Activated CD4-positive, alpha-beta T cell treated with anti-CD3 and anti-CD28 coated beads, Interleukin-2, amount 10 ng/mL, durations not matched to agents 7 days and 5 days (primary cell): ENCODE measurements at places on chromosomes 7 and 10. TPM values are rescaled to one million over a fixed set of nuclear protein-coding genes. Genes with fewer than 3 reads are reported as not detected.

GRCh38 chr10:35502692-35503091 is 102.4 kb upstream of the GJD4 start:
- DNase-seq = no peak
- no peak overlapping the region for H3K27ac ChIP-seq
- H3K4me3 ChIP-seq = no peak overlapping the region
- H3K4me1 ChIP-seq = peaks cover 11% of the 10 kb centered on the region

DNA sequence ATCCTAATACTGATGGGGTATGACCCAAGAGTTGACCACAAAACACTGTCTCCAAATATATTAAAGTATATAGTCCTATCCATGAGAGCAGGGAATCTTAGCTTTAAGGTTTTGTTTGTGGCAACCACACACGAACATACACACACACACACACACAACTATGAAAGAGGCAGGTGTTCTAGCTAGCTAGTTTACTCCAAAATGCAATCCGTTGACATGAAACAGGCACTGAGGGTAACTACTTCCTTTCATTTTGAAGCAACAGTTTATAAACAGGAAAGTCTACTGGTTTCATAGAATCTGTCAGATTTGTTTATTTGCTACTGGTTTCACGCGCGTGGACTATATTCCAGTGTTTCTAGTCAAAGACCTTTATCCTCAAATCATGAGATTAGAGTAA is 14.8 kb downstream of the HTR5A start:
- DNase-seq = no peak
- H3K36me3 ChIP-seq = no peaks in the 10 kb centered on the region
- peaks cover 1% of the 10 kb centered on the region for H3K4me1 ChIP-seq
- no peak overlapping the region for H3K4me3 ChIP-seq
- no peak overlapping the region for H3K27ac ChIP-seq

DNA sequence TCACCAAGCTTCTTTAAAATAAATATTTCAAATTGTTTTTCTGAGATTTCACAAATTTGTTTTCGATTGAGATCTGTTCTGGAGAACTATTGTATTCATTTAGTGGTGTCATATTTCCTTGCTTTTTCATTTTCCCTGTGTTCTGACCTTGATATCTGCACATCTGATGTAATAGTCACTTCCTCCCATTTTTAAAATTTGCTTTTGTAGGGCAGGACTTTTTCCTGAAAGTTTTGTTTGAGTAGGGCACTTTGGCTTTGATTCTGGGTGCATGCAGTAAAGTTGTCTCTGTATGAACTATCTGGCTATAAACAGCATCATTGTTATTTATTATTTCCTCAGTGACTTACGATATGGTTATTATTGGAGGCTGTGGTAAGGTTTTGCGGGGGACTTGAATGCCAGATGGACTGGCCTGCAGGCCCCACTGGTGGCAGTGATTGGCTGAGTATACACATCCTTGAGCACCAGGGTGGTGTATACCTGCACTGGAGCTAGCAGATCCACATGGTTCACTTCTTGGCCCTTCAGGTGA is 83.6 kb downstream of the CSTF2T start:
- peaks cover 1% of the 10 kb centered on the region for H3K4me1 ChIP-seq

- no peak overlapping the region for H3K27ac ChIP-seq
- no peak for DNase-seq
Observed at GRCh38 chr7:28163949-28164348, 16.6 kb downstream of the JAZF1 start.

- H3K27me3 ChIP-seq = no peaks in the 10 kb centered on the region
- peaks cover 64% of the 10 kb centered on the region for H3K36me3 ChIP-seq
- peaks cover 73% of the 10 kb centered on the region for H3K4me1 ChIP-seq
Observed at GRCh38 chr7:100432621-100433275, 3.1 kb downstream of the MEPCE start.

DNA sequence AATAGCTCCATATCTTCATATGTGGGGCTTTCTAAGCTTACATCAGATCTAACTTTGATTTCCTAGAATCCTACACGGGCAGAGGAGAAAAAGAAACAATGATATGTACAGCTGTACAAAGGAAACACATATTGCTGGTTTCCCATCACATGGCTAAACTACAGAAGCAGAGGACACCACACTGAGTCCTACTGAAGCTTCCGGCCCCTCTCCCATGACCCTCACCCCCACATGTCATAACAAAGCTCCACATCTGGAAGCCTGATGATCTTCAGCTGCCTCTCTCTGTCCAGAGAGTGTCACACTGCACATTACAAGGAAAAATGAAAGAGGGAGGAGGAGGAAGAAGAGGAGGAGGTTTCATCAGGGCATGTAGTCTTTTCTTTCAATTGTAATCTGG is 14.0 kb downstream of the SLC16A12 start:
- DNase-seq = no peak
- no peak overlapping the region for H3K4me3 ChIP-seq
- no peaks in the 10 kb centered on the region for H3K36me3 ChIP-seq
- no peaks in the 10 kb centered on the region for H3K4me1 ChIP-seq
- peaks cover 14% of the 10 kb centered on the region for H3K27me3 ChIP-seq
- no peak overlapping the region for H3K27ac ChIP-seq

DNA sequence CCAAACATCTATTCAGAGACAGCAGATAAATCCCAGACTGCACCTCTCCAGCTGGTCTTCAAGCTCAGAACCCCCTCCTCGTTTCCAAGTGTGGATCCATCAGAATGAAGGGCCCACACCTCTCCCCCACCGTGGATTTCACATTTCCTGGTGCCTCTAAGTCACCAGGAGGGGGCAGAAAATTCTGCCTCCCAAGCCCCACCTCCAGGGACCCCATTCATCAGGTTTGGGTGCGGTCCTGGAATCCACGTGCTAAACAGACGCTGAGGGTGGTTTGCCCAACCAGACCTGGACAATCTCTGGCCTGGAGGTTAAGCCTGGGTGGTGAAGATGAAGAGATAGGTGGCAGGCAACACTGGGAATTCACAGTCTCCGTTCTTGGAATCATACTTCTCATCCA is 92.4 kb downstream of the WDR11 start:
- peaks cover 5% of the 10 kb centered on the region for H3K27me3 ChIP-seq
- peaks cover 10% of the 10 kb centered on the region for H3K4me1 ChIP-seq
- H3K36me3 ChIP-seq = no peaks in the 10 kb centered on the region
- no peak overlapping the region for H3K27ac ChIP-seq

DNA sequence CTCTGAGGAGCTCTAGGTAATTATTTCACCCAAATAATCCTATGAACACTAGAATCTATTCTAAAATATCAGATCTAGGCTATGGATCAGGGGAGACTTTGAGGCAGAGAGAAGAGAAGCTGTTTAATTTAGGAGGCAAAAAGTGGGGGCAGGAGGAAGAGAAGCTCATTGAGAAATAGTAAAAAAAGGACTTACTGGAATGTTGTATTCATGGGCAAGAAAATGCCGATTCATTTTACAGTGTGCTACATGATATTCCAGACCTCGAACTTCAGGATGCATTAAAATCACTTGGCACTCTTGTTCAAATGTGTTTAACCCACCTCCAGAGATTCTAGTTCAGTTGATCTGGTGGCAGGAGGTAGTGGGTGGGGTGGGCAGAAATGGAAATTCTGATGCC is 109.5 kb upstream of the ITGB1 start:
- no peaks in the 10 kb centered on the region for H3K27me3 ChIP-seq
- no peak overlapping the region for H3K27ac ChIP-seq
- H3K4me3 ChIP-seq = no peak overlapping the region
- no peaks in the 10 kb centered on the region for H3K4me1 ChIP-seq
- H3K36me3 ChIP-seq = no peaks in the 10 kb centered on the region

DNA sequence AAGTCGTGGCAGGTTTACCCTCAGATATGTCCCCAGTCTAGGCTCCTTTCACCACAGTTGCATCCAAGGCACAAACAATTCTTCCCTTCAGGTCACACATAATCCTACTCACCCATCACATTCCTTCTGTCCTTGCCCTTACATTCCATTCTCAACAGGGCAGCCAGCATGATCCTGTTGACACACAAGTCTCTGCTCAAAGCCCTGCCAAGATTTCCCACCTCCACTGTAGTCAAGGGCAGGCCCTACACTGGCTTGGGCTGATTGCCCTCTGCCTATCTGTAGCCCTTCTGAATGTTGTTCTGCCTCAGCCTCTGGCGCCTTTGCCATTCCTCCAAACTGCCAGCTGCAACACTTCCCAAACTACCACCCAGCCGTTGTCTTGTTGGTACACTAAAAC is 187.9 kb upstream of the AKR1E2 start:
- no peak overlapping the region for H3K4me3 ChIP-seq
- peaks cover 2% of the 10 kb centered on the region for H3K27me3 ChIP-seq
- no peaks in the 10 kb centered on the region for H3K4me1 ChIP-seq
- no peaks in the 10 kb centered on the region for H3K36me3 ChIP-seq
- DNase-seq = no peak
- H3K27ac ChIP-seq = no peak overlapping the region

- H3K27ac ChIP-seq = no peak overlapping the region
- no peaks in the 10 kb centered on the region for H3K27me3 ChIP-seq
- no peaks in the 10 kb centered on the region for H3K4me1 ChIP-seq
Observed at GRCh38 chr7:71419546-71420337, 287.8 kb downstream of the GALNT17 start.

- H3K4me3 ChIP-seq = no peak overlapping the region
- peaks cover 38% of the 10 kb centered on the region for H3K4me1 ChIP-seq
- DNase-seq = no peak
- H3K36me3 ChIP-seq = no peaks in the 10 kb centered on the region
- H3K27me3 ChIP-seq = peaks cover 7% of the 10 kb centered on the region
Observed at GRCh38 chr7:2701424-2701823, 13.4 kb downstream of the AMZ1 start.

DNA sequence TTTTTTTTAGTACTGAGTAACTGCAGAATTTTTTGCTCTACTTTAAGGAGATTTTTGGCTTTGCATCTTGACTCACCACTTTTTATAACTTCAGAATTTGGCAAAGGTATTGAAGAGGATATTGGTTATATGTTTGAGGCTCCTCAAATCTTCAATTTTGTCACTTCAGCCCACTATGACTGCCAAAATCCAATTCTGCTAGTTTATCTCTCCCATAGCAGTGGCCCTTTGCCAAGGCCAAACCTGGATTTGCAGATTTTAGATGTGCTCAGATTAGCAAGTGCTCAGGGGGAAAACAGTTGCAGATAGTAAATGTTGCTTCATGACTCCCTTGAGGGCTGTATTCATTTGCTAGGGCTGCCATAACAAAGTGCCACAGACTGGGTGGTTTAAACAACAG is 427.5 kb downstream of the ADRA2A start:
- H3K4me3 ChIP-seq = no peak overlapping the region
- H3K4me1 ChIP-seq = no peaks in the 10 kb centered on the region

- H3K27ac ChIP-seq = no peak overlapping the region
- H3K4me3 ChIP-seq = no peak overlapping the region
- DNase-seq = no peak
Observed at GRCh38 chr7:29217113-29217512, 22.5 kb downstream of the CHN2 start.

DNA sequence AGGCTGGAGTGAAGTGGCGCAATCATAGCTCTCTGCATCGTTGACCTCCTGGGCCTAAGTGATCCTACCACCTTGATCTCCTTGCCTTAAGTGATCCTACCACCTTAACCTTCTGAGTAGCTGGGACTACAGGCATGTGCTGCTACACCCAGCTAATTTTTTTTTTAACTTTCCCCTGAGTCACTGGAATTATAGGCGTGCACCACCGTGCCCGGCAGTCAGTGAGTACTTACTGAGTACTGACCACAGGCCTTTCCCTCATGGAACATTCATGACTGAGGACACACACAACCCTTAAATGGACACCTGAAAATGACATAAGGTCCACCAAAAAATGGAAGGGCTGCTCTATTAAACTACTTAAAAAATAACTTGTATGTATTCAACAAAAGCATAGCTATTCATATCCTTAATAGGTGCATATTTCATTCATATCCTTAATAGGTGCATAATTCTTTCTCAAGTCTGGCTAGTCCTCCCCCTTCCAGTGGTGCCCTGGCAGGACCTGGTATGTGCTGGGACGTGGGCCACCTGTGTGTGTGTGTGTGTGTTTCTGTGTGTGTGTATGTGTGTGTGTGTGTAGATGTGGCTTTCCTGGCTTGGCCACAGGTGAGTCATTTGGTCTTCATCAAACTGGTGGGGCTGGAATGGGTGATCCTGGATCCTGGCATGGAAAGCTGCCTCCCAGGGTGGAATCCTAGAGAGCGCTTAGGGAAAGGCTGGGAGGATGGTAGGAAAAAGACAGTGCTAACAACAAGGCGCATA is 3.5 kb downstream of the FAM180A start:
- H3K4me1 ChIP-seq = no peaks in the 10 kb centered on the region
- no peak overlapping the region for H3K27ac ChIP-seq
- peaks cover 2% of the 10 kb centered on the region for H3K27me3 ChIP-seq
- no peak overlapping the region for H3K4me3 ChIP-seq

Gene TMEM229A
- not detected for total RNA-seq
